ENCODE measurements at places on chromosomes 12 and 14.
A peak's percentile ranks its signal among the peaks of the same experiment; 100 is the strongest.

DNA sequence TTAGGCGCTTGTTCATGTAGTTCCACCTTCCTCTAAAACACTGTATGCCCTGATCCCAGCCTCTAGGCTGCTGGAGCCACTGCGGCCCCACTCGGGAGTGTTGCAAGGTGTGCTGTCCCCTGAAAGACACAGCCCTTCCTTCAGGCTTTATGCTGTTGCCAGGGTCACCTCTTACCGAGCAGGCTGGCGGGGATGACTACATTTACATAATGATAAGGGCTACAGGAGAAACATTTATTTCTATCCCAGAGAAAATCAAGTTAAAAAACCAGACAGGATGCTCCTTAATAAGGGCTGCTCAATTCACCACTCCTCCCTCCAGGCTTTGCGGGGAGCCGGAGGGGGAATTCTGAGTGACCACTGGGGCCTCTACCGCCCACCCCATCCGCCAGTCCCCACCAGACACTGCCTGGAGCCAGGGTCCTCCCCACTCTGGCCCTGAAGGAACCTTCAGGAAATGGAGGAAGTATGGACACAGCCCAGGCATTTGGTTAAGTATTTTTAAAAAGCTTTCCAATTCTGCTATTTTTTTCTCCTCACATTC, 200.6 kb downstream of the TTC7B start:
- no peak for DNase-seq

- no peak for DNase-seq
Measured at GRCh38 chr14:98564006-98564405, 708.0 kb downstream of the BCL11B start.

DNA sequence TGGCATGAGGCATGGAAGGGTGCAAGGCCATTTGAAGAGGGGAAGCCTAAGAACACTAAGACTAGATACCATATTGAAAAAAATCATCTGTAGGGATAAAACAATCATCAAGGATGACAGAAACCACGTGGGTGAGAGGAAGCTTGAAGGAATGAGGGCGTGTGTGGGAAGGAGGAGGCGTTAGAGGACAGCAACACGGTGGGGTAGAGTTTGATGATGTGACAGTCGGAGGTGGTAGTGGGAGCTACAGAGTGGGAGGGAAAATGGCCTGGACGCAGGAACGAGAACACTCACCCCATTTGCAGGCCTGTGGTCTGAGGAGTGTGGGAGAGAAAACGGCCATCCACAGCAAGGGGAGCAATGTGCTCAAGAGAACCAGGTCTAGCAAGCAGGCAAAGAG, 25.4 kb upstream of the NUDT4 start:
- no peak for DNase-seq

GRCh38 chr12:77723308-77723707, 107.4 kb upstream of the NAV3 start:
- DNase-seq = no peak

DNA sequence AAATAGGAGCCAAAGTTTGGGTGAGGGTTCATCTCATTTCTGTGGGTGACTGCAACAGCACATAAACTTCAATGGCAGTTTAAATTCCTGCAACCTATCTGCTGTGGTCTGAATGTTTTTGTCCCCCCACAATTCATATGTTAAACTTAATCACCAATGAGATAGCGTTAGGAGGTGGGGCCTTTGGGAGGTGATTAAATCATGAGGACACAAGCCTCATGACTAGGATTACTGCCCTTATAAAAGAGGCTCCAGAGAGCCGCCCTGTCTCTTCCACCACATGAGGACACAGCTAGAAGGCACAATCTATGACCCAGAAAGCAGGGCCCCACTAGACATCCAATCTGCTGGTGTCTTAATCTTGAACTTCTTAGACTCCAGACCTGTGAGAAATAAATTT, 3.8 kb upstream of the CCDC91 start:
- DNase-seq = no peak

DNA sequence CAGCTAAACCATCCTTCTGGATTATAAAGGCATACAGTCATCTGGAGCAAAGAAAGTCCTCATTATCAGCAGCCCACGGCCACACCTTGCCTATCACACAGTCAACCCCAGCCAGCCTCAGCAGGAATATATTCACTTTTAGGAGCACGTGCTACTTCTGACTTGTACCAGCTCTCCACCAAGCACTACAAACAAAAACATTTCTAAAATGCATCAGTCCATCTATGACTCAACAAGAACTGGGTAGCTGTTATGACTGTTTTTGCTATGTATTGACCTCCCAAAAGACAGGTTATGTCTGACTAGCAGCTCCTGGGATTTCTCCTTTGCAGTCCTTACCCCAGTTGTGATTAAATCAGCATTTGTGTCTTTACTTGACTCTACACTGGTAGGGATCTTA, 31.2 kb downstream of the NUAK1 start:
- DNase-seq = no peak

- DNase-seq = peak; percentile 8
Measured at GRCh38 chr14:94342334-94342934, 19.3 kb upstream of the SERPINA6 start.

DNA sequence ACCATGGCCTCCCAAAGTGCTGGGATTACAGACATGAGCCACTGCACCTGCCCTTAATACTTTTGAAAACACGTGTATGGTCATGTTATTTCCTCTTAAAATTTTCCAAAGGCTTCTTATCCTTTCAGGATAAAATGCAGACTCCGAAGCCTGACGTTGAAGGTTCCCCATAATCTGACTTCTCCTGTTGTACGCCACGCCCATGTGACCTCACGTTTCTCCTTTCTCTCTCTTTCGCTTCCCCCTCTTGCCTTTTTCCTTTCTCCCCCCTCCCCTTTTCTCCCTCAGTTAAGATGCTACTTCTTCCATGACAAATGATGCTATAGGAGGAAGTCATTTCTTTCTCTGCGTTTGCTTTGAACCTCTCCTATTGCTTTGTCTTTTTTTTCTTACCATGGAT, 266.0 kb downstream of the FBXL14 start:
- peak; percentile 10 for DNase-seq

Data from CD4-positive, alpha-beta T cell treated with Interleukin-12 subunit alpha and Interleukin-12 subunit beta, for 1 hour (primary cell).